Vein endothelial cell (primary cell): ENCODE measurements at places on chromosomes 4 and X. TPM values are rescaled to one million over a fixed set of nuclear protein-coding genes. Genes with fewer than 3 reads are reported as not detected.

Gene ADH7
- not detected in 2 replicates for total RNA-seq

Gene CENPVL2
- total RNA-seq: not detected in 2 replicates

Gene CDKL2
- 0.29 and 0.65 TPM in 2 replicates for total RNA-seq

Gene PARM1
- 0.19 and 0.33 TPM in 2 replicates for total RNA-seq

Gene GPR78
- total RNA-seq: not detected in 2 replicates

Gene FRG1
- 30.1 and 39.6 TPM in 2 replicates for total RNA-seq

Gene CXorf49
- not detected in 2 replicates for total RNA-seq

Gene PLAC8
- total RNA-seq: 1.3 and 2.5 TPM in 2 replicates

Gene HS6ST2
- total RNA-seq: 2.0 and 3.8 TPM in 2 replicates

Gene GPM6B
- total RNA-seq: under 0.01 and 0.33 TPM in 2 replicates

Gene FHIP1A
- 1.1 and 3.9 TPM in 2 replicates for total RNA-seq

Gene MFAP3L
- 1.1 and 1.3 TPM in 2 replicates for total RNA-seq

Gene CCDC149
- total RNA-seq: 12.1 and 13.4 TPM in 2 replicates

Gene PFKFB1
- total RNA-seq: under 0.01 and 0.10 TPM in 2 replicates

Gene SLIT2
- total RNA-seq: 1.6 and 2.9 TPM in 2 replicates

Gene LUZP4
- not detected in 2 replicates for total RNA-seq

Gene GSX2
- not detected in 2 replicates for total RNA-seq

Gene RBMXL3
- not detected in 2 replicates for total RNA-seq

Gene CTSO
- total RNA-seq: 4.9 and 5.6 TPM in 2 replicates

Gene TEC
- total RNA-seq: 0.65 and 1.1 TPM in 2 replicates
